ENCODE measurements at places on chromosomes 5 and 9. TPM values are rescaled to one million over a fixed set of nuclear protein-coding genes. Genes with fewer than 3 reads are reported as not detected.

DNA sequence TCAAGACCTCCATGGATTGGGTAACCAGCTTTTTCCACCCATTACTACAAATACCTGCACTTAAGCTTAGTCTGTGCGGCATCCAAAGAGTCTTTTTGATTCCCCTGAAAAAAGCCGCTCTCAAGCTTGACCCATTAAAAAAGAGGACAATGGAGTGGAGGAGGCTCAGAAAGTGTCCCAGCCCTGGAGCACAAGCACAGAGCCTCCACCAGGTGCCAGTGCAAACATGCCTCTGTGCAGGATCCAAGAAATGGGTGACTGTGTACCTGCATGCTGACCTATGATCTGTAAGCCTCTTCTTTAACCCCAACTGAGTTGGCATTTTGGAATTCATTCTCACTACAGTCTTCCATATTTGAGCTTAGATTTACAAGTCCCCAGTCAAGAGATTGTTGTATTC is 168.3 kb upstream of the TLE4 start:
- no peaks in the 10 kb centered on the region for H3K27me3 ChIP-seq
- H3K4me1 ChIP-seq = no peaks in the 10 kb centered on the region
- H3K27ac ChIP-seq = no peak overlapping the region

DNA sequence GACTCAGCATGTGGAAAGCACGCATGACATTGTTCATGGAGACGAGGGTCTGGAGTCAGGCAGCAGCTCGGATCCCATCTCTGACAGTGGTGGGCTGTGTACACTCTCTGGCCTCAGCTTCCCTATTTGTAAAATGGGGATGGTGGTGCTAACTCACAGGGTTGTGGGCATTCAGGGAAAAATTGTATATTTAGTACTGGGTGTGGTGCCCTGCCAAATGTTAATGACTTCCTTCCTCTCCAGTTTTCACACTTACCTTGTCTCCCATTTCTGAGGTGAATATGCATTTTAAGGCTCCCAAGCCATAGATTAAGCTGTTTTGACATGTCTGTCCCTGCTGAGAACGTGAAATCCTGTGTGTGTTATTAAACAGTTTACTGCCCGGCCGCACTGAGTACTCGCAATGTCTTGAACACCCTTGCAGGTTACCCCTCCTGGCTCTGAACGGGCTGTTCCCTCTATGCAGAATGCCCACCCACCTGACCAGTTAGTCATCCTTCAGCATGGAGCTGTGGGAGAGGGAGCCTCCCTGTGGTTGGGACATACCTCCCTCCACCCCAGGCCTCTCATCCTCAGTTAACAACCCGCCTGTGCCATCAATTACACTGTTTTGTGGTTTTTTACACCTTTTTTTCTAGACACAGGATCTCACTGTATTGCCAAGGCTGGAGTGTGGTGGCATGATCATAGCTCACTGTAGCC is 25.8 kb downstream of the TJP2 start:
- no peak overlapping the region for H3K4me3 ChIP-seq
- H3K4me1 ChIP-seq = peaks cover 14% of the 10 kb centered on the region
- no peak overlapping the region for H3K27ac ChIP-seq
- no peaks in the 10 kb centered on the region for H3K36me3 ChIP-seq
- no peaks in the 10 kb centered on the region for H3K27me3 ChIP-seq

- DNase-seq = no peak
- H3K4me1 ChIP-seq = peaks cover 22% of the 10 kb centered on the region
- H3K27ac ChIP-seq = peak overlapping the region; percentile 10
- no peaks in the 10 kb centered on the region for H3K27me3 ChIP-seq
- H3K36me3 ChIP-seq = no peaks in the 10 kb centered on the region
Measured at GRCh38 chr5:40572391-40572790, 107.3 kb upstream of the PTGER4 start.

DNA sequence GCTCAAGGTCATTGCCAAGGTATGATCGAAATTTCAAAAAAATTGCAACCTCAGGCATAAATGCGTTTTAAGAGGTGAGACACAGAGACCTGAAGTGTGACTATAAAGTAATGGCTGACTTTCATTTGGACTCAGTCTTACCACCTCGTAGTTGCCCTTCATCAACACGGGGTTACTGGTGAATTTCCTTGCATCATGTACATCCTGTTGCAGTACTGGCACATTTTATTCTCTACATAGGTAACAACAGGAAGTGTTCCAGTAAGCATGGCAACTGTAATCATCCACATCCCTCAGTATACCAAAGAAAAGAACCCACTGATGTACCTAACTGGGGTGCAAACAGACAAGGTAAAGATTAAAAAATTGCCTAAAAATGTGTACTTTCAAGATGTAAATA is 29.3 kb downstream of the MOCS2 start:
- H3K27me3 ChIP-seq = no peaks in the 10 kb centered on the region
- no peak overlapping the region for H3K4me3 ChIP-seq
- DNase-seq = no peak
- H3K36me3 ChIP-seq = no peaks in the 10 kb centered on the region

DNA sequence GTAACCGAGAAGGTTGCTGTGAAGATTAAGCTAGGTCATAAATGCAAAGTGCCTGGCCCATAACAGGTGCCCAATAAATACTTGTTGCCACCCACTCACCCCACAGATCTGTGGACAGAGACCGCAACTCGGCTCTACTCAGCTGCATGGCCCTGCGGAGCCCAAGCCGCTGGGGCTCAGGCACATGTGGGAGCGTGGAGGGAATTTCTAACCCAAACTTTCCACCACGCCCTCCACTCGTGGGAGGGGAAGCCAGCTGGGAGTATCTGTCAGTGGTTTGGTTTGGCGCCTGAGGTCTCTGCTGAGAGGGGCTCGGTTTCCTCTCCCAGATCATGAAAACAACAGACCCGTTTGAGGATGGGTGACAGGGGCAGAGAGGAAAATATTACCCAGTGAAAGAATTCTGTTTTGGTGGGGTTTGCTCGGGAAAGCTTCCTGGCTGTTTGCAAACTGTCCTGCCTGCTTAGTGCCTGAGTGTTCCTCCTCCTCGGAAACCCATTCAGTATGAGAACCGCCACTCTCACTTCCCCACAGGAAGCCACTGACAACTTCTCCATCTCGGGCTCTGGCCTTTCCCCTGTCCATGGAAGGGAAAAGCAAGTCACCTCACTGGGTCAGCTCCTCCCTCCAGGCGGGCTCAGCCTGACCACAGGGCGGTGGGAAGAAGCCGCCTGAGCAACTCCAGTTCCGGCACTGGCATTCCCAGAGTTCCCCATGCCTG is 60.1 kb downstream of the RGS3 start:
- H3K36me3 ChIP-seq = no peaks in the 10 kb centered on the region
- H3K4me1 ChIP-seq = peaks cover 91% of the 10 kb centered on the region

DNA sequence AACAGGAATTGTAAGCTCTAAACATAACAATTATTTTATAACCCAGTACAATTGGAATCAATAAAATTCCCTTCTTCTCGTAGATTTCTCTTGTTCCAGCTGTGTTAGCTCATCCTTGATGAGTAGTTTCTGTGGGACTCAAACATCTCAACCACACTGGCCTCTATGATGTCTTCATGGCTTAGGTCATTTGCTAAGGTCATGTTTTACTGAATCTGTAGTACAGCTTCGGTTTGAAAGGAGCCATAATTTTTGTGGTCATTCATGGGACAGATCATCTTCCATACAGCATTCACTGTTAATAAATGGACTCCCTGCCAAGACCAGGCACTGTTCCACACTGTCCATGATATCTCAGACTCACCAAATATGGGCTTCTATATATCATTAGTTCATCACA is 369.0 kb upstream of the RFX3 start:
- no peak overlapping the region for H3K27ac ChIP-seq
- H3K4me1 ChIP-seq = peaks cover 5% of the 10 kb centered on the region
- H3K4me3 ChIP-seq = no peak overlapping the region

DNA sequence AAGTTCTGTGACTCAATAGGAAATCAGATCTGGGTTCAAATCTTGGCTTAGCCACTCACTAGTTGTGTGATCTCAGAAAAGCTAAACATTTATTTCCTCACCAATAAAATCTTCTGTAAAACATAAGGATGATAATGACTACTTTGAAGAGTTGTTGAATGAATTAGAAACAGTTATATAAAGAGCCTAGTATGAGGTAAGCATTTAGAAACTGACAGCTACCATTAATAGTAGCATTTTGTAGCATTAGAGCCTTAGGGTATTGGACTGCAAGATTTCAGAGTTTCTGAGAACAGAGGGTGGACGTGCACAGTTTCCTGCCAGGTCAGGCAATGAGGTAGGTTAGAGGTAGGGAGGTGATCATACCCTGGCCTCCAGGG is 293.2 kb downstream of the CWC27 start:
- no peak for DNase-seq
- no peak overlapping the region for H3K4me3 ChIP-seq
- no peaks in the 10 kb centered on the region for H3K36me3 ChIP-seq
- H3K27me3 ChIP-seq = no peaks in the 10 kb centered on the region
- peak overlapping the region; percentile 17 for H3K27ac ChIP-seq
- H3K4me1 ChIP-seq = peaks cover 5% of the 10 kb centered on the region

DNA sequence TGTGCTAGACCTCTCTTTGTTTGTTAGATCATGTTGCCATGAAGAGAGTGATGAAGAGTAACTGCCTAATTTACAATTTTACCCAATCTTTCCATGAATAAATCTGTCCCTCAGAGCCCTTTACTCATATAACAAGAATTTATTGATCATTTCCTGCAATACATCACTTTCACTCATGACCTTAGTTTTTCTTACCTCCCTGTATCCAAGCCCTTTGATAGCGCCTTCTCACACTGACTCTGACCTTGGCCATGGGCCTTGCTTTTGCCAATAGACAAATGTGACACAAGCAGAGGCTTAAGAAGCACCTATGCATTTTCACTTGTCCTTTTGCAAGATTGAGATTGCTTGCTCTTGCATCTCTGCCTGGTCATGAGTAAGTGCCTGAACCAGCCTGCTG is 288.1 kb downstream of the NNT start:
- no peaks in the 10 kb centered on the region for H3K4me1 ChIP-seq
- H3K36me3 ChIP-seq = no peaks in the 10 kb centered on the region
- no peaks in the 10 kb centered on the region for H3K27me3 ChIP-seq
- H3K27ac ChIP-seq = no peak overlapping the region

Gene NNT
- 47.7 TPM for total RNA-seq

Gene PCDHB16
- total RNA-seq = 0.54 TPM

Data from spleen (tissue), 13 donors.